Calu3 (cell line): ENCODE measurements at places on chromosomes 6 and 20. TPM values are rescaled to one million over a fixed set of nuclear protein-coding genes. Genes with fewer than 3 reads are reported as not detected.

The TSHZ2 gene
- not detected in 2 replicates for total RNA-seq

DNA sequence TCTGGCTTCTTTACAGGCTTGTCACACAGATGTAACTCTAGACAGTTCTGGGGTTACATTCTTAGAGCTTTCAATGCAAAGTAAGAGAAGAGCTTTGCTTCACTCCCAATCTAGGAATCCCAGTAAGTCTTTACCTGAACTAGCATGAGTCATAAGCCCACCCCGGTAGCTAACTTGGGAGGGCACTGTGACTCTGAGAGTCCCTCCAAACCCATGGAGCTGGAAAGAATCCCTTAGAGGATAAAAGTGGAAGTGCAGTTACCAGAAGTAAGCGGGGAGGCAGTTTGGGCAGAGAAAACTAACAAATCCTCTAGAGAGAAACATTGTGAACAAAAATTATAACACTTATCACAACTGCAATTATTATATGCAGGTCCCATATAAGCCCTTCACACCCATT is 84.0 kb upstream of the SMLR1 start:
- no peaks in the 10 kb centered on the region for H3K36me3 ChIP-seq
- H3K27me3 ChIP-seq: peaks cover 33% of the 10 kb centered on the region
- no peak overlapping the region for H3K27ac ChIP-seq
- no peaks in the 10 kb centered on the region for H3K4me1 ChIP-seq
- no peak overlapping the region for H3K4me3 ChIP-seq

DNA sequence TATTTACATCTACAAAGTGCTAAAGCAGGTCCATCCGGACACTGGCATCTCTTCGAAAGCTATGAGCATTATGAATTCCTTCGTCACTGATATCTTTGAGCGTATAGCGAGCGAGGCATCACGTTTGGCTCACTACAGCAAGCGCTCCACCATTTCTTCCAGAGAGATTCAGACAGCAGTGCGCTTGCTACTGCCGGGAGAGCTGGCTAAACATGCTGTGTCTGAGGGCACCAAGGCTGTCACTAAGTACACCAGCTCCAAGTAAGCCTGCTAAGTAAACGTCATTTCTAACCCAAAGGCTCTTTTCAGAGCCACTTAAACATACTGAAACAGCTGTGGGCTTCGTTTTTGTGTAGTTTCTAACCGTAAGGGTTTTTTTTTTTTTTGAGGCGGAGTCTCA is 27.5 kb upstream of the SLC17A4 start:
- H3K27ac ChIP-seq: no peak overlapping the region
- H3K27me3 ChIP-seq: no peaks in the 10 kb centered on the region
- H3K4me1 ChIP-seq: no peaks in the 10 kb centered on the region
- H3K36me3 ChIP-seq: no peaks in the 10 kb centered on the region
- DNase-seq: no peak
- no peak overlapping the region for H3K4me3 ChIP-seq

The CDH22 gene
- not detected in 2 replicates for total RNA-seq

- H3K27me3 ChIP-seq: no peaks in the 10 kb centered on the region
- DNase-seq: peak; percentile 64
- no peaks in the 10 kb centered on the region for H3K4me1 ChIP-seq
- no peak overlapping the region for H3K27ac ChIP-seq
- peak overlapping the region; percentile 59 for H3K4me3 ChIP-seq
- no peaks in the 10 kb centered on the region for H3K36me3 ChIP-seq
Measured at GRCh38 chr6:77650098-77650663, 2.7 kb upstream of the MEI4 start.

The GRM4 gene
- total RNA-seq: not detected in 2 replicates

- no peaks in the 10 kb centered on the region for H3K27me3 ChIP-seq
- H3K27ac ChIP-seq: no peak overlapping the region
- peaks cover 99% of the 10 kb centered on the region for H3K36me3 ChIP-seq
- H3K4me3 ChIP-seq: peak overlapping the region; percentile 92
- no peak for DNase-seq
- H3K4me1 ChIP-seq: peaks cover 23% of the 10 kb centered on the region
Measured at GRCh38 chr6:10407018-10407673, 7.7 kb downstream of the TFAP2A start.

DNA sequence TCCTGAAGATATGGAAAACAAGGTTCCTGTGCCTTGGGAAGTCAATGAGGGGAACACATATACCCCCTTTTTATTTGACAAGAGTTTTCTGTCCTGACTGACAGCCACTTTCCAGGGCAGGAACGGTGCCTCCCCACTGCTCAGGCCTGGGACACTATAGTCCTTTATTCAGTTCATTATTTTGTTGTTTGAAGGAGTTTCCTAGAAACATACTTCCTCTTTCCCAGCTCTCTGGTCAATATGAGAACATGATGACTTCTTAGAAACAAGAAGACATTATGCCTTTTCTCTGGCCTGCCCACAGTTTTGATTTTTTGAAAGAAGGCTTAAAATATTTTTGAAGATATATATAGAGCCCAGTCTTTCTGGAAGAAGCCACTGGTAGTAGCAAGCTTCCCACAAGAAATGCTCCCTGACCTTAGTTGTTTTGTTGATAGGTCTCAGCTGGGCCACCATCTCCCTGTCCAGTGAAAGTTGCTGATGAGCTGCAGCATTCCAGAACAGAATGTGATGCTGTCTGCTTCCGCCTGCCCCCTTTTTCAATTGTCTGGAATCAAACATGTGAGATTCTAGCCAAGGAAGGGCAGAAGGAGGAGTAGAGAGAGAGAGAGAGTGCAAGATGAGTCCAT is 350.0 kb upstream of the PRND start:
- peaks cover 79% of the 10 kb centered on the region for H3K27me3 ChIP-seq
- DNase-seq: no peak
- no peaks in the 10 kb centered on the region for H3K4me1 ChIP-seq
- H3K4me3 ChIP-seq: no peak overlapping the region
- H3K36me3 ChIP-seq: no peaks in the 10 kb centered on the region
- no peak overlapping the region for H3K27ac ChIP-seq

The JPH2 gene
- total RNA-seq: 0.50 and 0.59 TPM in 2 replicates

The CRISP3 gene
- total RNA-seq: 1.5 and 7.0 TPM in 2 replicates

- H3K4me3 ChIP-seq: no peak overlapping the region
- no peak overlapping the region for H3K27ac ChIP-seq
- DNase-seq: no peak
- no peaks in the 10 kb centered on the region for H3K4me1 ChIP-seq
Measured at GRCh38 chr20:49400904-49401303, 81.6 kb downstream of the KCNB1 start.

DNA sequence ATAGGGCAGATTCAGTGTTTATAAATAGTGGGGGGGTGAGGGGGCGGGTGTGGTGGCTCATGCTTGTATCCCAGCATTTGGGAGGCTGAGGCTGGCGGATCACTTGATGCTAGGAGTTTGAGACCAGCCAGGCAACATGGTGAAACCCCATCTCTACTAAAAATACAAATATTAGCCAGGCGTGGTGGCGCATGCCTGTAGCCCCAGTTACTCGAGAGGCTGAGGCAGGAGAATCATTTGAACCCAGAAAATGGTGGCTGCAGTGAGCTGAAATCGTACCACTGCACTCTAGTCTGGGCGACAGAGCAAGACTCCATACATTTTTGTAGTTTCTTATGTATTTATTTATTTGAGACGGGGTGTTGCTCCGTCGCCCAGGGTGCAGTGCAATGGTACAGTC is 109.0 kb upstream of the ZNF217 start:
- H3K4me1 ChIP-seq: peaks cover 31% of the 10 kb centered on the region
- no peaks in the 10 kb centered on the region for H3K27me3 ChIP-seq
- DNase-seq: no peak
- H3K27ac ChIP-seq: no peak overlapping the region
- no peaks in the 10 kb centered on the region for H3K36me3 ChIP-seq
- H3K4me3 ChIP-seq: no peak overlapping the region

GRCh38 chr6:14305624-14306023 is 188.1 kb downstream of the CD83 start:
- no peaks in the 10 kb centered on the region for H3K27me3 ChIP-seq
- H3K27ac ChIP-seq: no peak overlapping the region
- DNase-seq: no peak
- H3K36me3 ChIP-seq: no peaks in the 10 kb centered on the region
- peaks cover 1% of the 10 kb centered on the region for H3K4me1 ChIP-seq

- H3K4me3 ChIP-seq: no peak overlapping the region
- no peak for DNase-seq
Measured at GRCh38 chr20:45452772-45453691, 16.5 kb upstream of the WFDC2 start.

GRCh38 chr6:160379466-160379865 is 31.3 kb downstream of the SLC22A3 start:
- H3K36me3 ChIP-seq: no peaks in the 10 kb centered on the region
- no peaks in the 10 kb centered on the region for H3K27me3 ChIP-seq
- DNase-seq: no peak

The THBD gene
- not detected in 2 replicates for total RNA-seq

GRCh38 chr20:9608639-9609340 is 94.4 kb downstream of the LAMP5 start:
- no peaks in the 10 kb centered on the region for H3K4me1 ChIP-seq
- H3K27me3 ChIP-seq: no peaks in the 10 kb centered on the region
- DNase-seq: no peak
- no peak overlapping the region for H3K4me3 ChIP-seq
- no peaks in the 10 kb centered on the region for H3K36me3 ChIP-seq
- H3K27ac ChIP-seq: no peak overlapping the region

DNA sequence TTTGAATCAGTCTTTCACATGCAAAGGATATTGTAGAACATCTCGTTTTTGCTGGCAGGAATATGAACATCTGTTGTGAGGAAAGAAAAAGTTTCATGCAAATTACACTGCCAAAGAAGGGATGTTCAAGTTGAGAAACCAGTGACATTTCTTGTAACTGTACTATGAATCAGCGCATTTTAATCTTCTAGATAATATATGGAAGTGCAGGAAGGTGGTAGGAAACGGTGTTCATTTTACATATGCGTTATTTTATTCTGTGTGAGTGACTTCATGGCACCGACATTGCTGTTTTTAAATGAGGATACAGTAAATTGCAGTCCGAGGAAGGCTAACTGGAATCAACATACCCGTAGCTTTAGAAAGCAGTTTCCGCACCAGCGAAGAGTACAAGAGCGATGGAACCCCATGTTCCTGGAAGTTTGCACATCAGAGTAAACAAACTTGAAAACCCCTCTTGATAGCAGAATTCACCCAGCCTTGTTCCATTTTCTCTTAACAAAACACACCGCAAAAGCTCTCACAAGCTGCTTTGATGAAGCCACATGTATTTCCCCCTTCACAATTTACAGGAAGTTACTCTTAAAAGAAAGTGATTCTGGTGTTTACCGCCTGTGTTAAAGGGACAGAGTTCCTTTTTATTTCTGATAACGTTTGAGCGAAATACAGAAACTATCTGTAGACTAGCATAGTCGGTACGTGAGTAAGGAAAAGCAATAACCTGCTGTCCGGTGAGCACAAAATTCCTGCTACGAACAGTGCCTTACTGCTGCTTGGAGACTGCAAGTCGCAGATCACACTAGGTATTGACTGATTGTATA is 11.5 kb downstream of the PRDM1 start:
- H3K4me1 ChIP-seq: peaks cover 28% of the 10 kb centered on the region
- peaks cover 7% of the 10 kb centered on the region for H3K36me3 ChIP-seq
- peak overlapping the region; percentile 67 for H3K27ac ChIP-seq

GRCh38 chr6:125188037-125188436 is 34.5 kb downstream of the TPD52L1 start:
- no peaks in the 10 kb centered on the region for H3K27me3 ChIP-seq
- DNase-seq: no peak
- H3K4me3 ChIP-seq: no peak overlapping the region
- no peaks in the 10 kb centered on the region for H3K36me3 ChIP-seq

The HTR1B gene
- 0.17 TPM in 1 of 2 replicates, not detected in the other for total RNA-seq

The TMEM200A gene
- not detected in 2 replicates for total RNA-seq

The SYCP2L gene
- total RNA-seq: 0.12 TPM in 1 of 2 replicates, not detected in the other

The OVOL2 gene
- total RNA-seq: 7.4 and 8.4 TPM in 2 replicates

DNA sequence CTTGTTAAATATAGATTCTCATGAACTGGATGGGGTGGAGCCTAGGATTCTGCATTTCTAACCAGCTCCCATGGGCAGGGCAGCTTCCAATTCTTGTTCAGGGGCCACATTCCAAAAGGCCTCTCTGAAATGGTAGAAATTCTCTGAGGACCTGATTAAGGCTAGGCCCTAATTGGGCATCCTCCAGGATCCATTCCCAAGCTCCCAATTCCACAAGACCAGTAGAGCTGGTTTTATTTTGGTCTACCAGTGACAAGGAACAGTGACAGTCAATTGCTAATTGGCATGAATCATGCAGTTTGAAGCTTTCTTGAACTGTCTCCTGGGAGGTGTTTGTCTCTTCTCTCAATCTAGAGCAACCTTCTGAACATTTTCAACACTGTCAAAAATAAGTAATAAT is 3.0 kb downstream of the THBD start:
- no peak overlapping the region for H3K4me3 ChIP-seq
- H3K4me1 ChIP-seq: no peaks in the 10 kb centered on the region
- DNase-seq: no peak
- peaks cover 51% of the 10 kb centered on the region for H3K27me3 ChIP-seq
- no peak overlapping the region for H3K27ac ChIP-seq

- no peaks in the 10 kb centered on the region for H3K36me3 ChIP-seq
- no peak overlapping the region for H3K27ac ChIP-seq
- no peak for DNase-seq
- peaks cover 9% of the 10 kb centered on the region for H3K4me1 ChIP-seq
- peaks cover 75% of the 10 kb centered on the region for H3K27me3 ChIP-seq
Measured at GRCh38 chr20:3741836-3742458, 9.5 kb downstream of the HSPA12B start.
